ENCODE measurements at places on chromosomes 16 and 17.

DNA sequence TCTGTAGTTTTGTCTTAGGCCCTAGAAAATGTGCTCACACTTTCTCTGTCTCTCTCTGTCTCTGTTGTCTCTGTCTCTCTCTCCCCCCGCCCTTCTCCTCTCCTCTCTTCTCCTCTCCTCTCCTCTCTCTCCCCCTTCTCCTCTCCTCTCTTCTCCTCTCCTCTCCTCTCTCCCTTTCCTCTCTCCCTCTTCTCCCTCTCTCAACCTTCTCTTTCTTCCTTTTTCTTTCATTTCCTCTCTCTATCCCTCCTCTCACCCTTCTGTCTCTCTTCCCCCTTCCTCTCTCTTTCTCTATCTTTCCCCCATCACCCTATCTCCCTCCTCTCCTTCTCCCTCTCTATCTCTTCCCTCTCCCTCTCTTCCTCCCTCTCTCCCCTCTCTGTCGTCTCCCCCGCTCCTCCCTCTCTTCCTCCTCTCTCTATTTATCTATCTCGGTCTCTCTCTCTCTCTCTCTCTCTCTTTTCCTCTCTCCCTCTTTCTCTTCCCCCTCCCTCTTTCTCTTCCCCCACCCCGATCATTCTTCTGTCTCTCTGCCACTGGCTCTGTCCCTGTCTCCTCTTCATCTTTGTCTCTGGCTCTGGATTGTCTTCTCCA lies 107.2 kb upstream of the C16orf82 start:
- DNase-seq = no peak

GRCh38 chr16:50015631-50016030 lies 9.4 kb upstream of the CNEP1R1 start:
- no peak for DNase-seq

GRCh38 chr16:87196231-87196630 lies 121.0 kb downstream of the C16orf95 start:
- DNase-seq = no peak

GRCh38 chr16:72051818-72052217 lies 2.5 kb upstream of the HP start:
- DNase-seq = no peak

DNA sequence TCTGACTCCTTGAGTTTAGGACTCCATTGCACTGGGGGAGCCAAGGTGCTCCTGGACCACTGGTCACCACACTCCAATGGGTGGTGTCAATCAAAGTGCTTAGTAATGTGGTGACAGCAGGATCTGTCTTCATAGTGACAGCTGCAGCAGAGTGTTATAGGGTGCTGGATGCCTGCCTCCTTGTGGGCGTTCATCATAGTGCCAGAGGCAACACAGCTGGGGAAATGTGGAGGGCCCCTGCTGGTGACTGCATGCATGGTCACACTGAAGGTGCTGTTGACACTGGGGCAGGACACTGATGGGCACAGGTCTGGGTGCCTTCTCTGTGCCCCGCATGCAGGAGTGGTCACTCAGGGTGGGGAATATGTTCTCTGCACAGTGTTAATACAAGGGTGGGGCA lies 177.5 kb upstream of the CDH8 start:
- no peak for DNase-seq

DNA sequence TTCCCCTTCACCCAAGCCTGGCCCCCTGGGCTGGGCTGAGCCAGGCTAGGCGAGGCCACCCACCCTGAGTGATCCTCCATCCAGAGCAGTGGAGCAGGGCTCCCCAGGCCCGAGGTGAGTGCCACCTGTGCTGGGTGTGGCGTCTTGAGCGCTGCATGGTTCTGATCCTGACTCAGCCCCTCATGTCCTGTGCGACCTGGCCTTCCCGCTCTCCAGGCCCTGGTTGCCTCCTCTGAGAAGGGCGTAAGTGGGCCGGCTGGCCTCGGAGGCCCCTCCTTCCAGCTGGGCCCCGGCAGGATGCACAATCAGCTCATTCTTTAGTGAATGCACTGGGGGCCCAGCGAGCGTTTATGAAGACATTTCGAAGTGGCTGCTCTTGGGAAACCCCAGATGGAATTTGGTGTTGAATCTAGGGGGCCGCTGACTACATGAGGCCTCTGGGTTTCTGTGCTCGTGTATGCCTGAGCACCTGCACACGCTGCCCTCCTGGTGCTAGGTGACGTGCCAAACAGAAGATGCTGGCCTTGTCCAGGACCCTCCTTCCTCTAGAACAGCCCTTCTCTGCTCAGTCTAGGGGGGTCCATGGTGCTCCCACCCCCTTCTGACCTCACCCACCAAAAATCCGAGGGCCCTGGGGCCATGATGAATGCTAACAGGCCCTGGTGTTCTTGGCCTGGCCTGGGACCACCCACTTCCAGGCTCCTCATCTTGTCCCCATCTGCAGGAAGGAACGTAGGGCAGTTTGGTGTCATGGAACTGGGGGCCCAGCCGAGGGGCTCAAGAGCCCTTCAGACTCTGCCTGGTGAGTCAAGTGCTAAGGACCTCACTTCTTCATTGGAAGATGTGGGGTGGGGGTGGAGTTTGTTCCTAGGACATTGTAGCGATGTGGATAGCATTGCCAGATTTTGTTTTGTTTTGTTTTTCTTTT lies 3.6 kb upstream of the TMEM92 start:
- no peak for DNase-seq

DNA sequence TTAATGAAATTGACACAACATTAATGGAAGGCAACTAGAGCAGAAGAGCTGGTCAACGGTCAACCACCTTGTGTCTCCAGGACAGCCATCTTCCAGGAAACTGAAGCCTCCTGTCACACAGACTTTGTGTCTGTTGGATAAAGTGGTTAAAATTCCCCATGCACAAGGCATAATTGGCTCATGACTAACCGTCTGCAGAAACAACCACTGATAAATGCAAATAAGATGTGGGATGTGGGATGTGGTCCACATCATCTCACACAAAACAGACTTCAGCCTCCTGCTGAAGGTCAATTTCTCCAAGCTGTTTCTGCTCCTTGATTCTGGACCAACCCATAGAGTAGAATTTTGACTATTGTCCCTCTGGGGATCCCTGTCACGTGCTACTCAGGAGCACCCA lies 26.9 kb upstream of the XYLT1 start:
- no peak for DNase-seq

DNA sequence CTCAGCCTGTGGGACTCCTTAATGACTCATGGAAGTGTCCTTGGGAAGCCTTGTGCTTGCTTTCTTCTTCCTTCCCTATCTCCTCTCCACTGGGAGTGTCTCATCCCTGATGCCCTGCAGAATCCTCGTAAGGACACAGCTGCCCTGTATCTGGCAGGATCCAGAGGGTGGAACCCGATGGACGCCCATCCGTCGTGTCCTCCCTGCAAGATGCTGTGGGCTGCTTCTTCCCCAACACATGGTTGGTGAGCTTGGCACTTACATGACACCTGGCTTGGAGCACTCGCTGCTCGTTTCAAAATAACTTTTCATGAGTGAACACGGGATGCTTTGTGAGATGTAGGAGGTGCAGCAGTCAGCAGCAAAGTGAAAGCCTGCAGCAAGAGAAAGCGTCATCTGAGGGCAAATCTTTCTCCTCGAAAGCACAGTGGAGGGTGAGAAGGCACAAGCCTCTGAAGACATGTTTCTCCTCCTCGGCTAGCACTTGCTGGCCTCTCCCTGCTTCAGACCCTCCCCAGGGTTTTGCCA lies 3.3 kb downstream of the CCL15 start:
- DNase-seq = no peak

DNA sequence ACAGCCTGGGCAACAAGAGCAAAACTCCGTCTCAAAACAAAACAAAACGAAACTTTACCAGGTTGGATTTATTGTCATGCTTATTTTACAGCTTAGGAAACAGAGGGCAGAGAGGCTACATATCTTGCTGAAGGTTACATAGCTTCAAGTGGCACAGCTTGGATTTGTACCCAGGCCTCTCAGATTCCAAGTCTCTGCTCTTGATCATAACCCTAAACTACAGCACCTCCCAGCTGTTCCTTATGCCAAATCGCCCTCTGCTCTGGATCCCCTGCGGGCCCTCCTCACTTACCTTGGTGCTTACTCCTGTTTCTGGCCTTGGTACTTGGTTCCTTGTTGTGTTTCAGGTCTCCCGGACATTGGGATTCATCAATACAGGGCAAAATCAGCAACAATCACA lies 11.7 kb upstream of the CUEDC1 start:
- no peak for DNase-seq

DNA sequence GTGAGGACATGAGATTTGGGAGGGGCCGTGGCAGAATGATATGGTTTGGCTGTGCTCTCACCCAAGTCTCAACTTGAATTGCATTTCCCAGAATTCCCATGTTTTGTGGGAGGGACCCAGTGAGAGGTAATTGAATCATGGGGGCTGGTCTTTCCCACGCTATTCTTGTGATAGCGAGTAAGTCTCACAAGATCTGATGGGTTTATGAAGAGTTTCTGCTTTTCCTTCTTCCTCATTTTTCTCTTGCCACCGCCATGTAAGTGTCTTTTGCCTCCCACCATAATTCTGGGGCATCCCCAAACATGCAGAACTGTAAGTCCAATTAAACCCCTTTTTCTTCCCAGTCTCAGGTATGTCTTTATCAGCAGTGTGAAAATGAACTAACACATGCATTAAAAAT lies 40.6 kb downstream of the CCT6B start:
- no peak for DNase-seq

DNA sequence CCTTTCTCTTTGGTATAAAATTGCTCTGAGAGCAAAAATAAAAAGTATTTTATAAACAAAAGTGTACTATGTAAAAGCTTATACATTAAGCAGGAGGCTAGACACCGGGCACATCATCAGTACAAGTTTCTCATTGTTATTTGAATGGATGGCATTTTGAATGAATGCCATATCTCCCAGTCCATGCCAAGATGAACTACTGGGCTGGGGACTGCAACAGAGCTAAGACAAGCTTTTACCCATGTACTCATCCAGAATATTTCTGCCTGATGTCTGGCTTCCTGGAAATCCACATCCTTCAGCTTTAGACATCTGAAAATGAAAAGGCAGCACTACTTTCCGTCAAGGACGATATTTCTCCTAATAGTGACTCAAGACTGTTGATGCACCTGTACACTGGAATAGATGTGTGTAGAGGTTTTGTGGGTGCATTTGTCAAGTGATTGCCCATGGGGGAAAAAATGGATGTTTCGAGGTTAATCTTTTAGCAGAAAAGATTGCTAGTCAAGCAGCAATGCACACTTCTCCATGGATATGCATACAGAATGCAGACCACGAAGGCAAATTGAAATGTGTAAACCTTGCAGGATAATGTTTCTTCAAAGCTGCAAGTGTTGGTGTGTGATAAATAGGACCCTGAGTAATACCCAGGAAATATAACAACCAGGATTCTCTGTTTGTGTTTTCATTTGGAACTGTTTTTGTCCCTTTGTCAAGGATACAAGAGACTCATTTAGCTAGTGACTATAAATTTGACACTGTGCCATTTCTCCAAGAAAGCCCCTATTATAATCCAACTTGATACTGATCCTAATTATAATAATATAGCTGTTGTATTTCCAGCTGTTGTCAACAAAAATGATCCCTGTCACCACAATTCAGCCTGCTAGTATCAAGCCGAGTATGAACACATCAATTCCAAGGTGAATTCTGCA lies 173.8 kb downstream of the CDH8 start:
- no peak for DNase-seq

DNA sequence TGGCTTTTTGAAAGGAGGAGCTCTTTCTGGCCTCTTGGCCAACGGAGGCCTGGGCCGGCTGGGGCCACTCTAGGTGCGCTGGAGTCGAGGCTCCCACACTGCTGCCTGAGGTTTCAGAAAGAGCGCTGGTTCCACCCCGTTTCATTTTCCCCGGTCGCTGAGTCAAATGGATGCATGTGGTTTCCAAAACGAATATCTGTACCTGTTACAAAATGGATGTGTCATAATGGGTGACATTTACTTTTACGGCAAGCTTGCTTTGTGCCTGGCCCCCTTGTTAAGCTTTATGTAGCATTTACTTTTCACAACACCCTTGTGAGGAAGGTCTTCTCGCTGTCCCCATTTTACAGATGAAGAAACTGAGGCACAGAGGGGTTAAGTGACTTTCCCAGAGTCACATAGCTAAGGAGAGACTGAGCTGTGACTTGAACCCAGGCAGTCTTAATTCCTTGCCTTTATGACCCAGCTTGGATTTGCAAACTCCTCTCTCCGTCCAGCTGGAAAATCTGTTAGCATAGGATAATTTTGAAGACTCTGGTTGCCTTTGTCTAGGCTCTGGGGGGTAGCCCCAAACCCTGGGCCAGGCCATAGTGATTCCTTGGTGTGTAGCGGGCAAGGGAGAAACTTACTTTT lies 10.6 kb downstream of the KSR1 start:
- peak; percentile 71 for DNase-seq

DNA sequence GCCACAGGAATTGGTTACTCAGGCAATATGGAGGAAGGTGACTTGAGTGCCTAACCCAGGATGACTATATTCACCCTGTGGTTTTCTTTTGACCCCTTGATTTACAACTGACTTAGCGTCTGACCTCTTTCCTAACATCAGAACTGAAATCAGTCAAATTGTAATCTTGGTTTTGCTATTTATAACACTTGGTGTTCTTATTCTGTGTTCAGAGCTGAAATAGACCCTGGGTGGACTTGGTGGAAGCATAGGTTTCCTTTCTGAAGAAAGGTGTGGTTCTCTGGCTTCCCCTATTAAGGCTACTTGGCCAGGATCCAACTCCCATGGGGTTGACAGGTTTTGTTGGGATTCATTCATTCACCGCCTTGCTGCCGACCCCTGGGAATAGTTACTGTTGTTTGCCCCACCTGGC lies 80.8 kb downstream of the CLEC16A start:
- DNase-seq = no peak

DNA sequence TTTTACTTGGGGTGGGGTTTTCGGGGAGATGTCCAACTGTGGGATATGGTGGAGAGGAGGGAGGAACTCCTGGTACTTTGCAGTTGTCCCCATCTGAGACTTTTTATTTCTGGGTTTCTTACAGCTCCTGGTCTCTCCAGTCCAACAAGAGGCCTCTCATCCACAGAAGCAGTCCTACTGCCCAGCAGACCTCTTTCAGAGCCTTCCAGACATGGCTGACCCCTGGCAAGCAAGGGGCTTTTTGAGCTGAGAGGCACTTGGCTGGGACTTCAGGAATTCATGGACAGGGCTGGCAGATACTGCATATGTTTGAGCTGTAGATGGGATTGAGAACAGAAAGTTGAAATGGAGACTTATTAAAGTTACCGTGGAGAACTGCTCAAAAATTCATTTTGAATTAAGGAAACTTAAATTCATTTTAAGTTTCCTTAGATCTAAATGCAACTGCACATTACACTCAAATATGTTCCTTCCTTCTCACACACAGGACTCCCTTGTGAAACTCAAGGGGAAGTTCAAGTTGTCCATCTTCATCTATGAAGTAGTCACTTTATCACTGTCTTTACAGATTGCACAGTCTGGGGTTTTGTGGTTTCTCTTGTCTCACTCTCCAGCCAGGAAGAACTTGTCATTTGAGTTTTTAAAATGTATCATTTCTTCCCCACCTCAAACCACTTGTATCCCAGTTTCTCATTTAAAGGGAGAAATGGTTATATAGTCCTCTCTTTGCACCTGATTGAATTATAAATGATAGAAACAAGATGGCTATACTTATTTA lies 1.1 kb downstream of the LASP1NB start:
- DNase-seq = no peak

All from stimulated activated CD4-positive, alpha-beta T cell treated with anti-CD3 and anti-CD28 coated beads, Interleukin-4, amount 100 ng/mL, for 48 hours (primary cell).